ENCODE measurements at places on chromosomes 13 and 19.

GRCh38 chr19:39737351-39737750, 478 bp downstream of the CLC start:
- DNase-seq = no peak

DNA sequence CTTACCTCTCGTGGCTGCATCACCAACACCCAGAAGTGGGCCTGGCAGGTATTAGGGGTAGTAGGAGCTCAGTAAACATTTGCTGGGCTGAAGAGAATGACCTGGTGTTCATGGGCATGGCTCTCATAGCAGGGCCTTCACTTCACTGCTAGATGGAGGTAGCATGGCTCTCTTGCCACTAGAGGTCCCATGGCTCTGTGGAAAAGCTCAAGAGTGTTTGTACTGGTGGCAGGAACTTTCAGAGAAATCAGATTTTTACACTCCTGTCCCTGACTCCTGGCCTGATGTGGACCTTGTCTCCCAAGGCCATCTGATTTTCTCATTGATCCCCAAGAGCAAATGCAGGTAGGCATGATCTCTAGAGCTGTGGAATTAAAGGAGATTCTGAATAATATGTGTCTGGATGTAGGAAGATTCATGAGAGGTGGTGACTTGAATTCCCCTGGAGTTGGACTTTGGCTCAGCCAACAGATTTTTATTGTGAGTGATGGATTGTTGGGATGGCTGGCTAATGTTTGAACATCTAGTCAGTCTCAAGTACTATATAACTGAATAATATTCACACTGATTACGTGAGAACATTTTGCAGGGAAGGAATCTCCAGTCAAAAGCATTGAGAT, 5.7 kb downstream of the ZNF574 start:
- DNase-seq = peak; percentile 58

GRCh38 chr19:36041831-36042230, 9.2 kb upstream of the CLIP3 start:
- peak; percentile 30 for DNase-seq

DNA sequence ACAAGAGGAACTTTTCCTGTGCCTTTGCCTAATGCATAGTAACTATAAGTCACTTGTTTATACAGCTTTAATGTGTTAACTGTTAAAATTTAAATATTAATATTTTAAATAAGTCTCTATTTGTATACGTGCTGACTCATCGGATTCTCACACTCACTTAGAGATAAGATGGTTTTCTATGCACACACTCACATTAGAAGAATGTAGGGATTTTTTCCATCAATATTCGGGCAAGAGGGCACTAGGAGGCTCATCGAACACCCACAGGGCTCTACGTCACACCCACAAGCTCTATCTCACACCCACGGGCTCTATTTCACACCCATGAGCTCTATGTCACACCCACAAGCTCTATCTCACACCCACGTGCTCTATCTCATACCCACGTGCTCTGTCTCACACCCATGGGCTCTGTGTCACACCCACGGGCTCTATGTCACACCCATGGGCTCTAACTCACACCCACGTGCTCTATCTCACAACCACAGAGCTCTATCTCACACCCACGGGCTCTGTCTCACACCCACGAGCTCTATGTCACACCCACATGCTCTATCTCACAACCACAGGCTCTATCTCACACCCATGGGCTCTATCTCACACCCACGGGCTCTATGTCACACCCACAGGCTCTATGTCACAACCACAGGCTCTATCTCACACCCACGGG, 73.4 kb downstream of the COL4A2 start:
- DNase-seq = peak; percentile 41

DNA sequence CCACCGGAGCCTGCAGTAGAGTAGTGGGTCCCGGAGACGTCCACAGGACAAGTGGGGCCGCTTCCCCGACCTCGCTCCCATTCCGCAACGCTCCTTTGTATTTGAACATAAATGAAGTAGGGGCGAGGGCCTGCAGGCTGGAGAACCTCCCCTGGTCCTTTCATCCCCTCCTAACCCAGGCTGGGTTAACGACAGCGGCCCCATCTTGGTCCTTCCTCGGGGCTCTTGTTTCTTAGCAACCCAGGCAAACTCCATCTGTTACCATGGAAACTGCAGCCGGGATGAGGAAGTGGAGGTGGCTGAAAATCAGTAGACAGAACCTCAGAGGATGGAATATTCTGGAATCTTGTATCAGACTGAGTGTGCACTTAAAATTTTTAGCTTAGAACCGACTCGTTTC, 132.6 kb upstream of the USP29 start:
- DNase-seq = no peak

DNA sequence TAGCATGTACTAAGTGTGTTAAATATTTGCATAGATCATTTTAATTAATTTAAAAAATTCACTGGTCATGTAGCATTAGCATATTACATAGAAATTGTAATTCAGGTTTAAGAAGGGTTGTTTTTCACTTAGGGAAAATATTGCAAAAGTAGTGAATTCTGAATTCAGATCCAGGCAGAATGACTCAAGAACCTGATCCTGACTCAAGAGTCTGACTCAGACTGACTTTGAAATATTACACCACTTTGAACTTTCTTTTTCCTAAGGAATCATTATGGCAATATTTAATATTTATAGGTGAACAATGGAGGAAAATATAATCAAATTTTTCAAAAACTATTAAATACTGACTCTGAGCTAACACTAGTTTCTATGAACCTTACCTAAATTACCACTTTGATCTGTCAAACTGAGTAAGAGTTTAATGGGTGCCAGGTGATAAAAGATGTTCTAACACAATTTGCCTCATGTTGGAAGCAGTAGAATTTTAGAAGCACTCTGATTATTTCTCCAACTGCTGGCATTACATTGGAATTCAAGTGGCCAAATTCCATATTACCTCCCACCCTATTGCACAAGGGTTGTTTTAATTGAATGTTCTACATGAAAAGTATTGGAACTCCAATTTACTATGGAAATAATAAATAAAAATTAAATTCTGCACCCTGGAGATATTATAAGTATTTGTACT, 261.6 kb downstream of the SLITRK1 start:
- no peak for DNase-seq

DNA sequence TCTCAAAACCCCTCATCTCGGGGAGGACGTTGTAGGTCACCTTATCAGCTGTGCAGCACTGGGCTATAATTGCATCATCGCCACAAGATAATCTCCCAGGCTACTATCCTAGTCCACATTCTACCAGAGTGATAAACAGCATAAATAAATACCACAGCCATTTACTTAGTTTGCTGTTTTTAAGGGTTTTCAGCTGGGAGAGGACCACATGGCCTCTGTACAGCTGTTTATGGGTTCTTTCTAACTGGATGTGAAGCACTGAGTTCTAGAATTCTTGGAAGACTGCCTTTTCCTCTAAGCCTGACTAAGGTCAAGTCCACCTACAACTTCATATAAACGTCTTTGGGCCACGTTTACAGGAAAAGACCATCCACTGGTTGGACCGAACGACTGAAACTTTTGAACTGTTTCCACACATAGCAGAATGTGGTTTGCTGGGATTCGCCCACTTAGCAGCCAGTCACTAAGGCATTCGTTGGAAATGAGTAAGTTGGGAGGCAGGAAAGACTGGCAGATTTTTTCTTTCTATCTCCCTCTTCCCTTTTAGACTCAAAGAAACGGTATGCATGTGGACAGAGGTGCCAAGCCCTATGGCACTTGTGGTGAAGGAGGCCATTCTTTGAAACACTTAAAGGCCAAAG, 752.5 kb upstream of the SGCG start:
- no peak for DNase-seq

GRCh38 chr19:708154-709143, at the start of gene PALM:
Gene PALM, plus strand, starts transcription at chr19:708935. Its CDS starts 212 bp downstream, at chr19:709147.
- DNase-seq = no peak

GRCh38 chr13:60282708-60283107, 114.3 kb upstream of the TDRD3 start:
- no peak for DNase-seq

GRCh38 chr13:73519396-73520116, 460.8 kb downstream of the KLF5 start:
- DNase-seq = no peak

DNA sequence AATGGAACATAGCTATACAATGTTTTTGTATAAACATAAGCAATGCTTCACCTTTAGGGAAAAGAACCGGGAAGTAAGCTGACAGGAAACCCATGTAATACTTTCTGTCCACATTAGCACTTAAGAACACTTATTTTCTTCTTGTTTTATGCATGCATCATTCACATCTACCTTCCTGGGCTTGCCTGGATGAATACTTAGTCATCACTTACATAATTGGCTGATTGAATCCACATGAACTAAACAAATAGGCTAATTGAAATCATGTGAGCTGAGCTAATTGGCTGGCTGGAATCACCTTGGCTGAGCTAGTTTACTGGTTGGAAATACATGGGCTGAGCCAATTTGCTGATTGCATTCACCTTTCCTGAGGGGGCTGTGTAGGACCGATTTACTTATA, 78.8 kb downstream of the ZNF726 start:
- DNase-seq = no peak

GRCh38 chr19:43562698-43563241, 12.6 kb downstream of the XRCC1 start:
- DNase-seq = peak; percentile 99

- DNase-seq = no peak
Measured at GRCh38 chr13:64305246-64305645, 2889.6 kb upstream of the PCDH20 start.

GRCh38 chr19:28314756-28315155, 898.2 kb downstream of the UQCRFS1 start:
- DNase-seq = no peak

- DNase-seq = no peak
Measured at GRCh38 chr19:4044990-4045465, 21.7 kb downstream of the ZBTB7A start.

- DNase-seq = no peak
Measured at GRCh38 chr13:41658057-41658661, 200.8 kb downstream of the RGCC start.

DNA sequence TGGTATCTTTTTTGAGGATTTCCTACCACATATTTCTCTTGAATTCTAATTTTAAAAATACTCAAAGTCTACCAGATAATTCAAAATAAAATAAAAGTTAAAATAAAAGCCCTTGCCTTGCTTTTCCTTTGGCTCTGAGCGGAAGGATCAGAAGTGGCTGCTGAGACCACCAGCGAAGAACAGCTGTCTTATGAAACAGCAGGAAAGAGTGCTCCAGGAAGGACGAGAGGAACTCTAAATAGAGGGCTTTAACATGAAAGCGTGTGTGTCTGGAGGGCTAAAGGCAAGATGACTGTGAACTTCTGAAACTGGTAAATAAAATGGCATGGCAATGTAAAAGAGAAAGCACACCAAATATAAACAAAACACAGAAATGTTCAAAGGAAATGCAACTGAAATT, 521.5 kb upstream of the SPRY2 start:
- DNase-seq = peak; percentile 5

- no peak for DNase-seq
Measured at GRCh38 chr13:54758795-54759194, 1730.2 kb downstream of the OLFM4 start.

DNA sequence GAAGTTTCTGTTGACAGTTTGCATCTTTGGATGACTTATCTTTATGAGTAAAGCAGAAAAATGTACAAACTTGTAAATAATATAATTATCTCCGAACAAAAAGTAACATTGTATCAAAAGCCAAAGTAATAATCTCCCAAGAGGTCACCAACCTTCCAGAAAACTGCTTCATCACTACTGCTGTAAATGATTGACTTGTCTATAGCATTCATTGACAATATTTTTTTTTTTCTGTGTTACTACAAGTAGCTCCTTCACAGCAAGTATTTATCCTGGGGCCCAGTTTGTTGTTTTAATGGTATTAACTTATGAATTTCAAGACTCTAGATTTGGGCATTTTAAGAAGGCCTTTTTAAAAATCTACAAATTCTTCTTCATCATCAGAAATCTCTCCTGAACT, 242.4 kb downstream of the KLF12 start:
- no peak for DNase-seq

- peak; percentile 76 for DNase-seq
Measured at GRCh38 chr13:32284927-32285632, 30.1 kb downstream of the ZAR1L start.

GRCh38 chr13:32988608-32989289, 27.5 kb upstream of the KL start:
- DNase-seq = peak; percentile 6
